ENCODE measurements at places on chromosomes 4 and X.

- no peak for DNase-seq
Observed at GRCh38 chr4:162241857-162242256, 78.1 kb upstream of the FSTL5 start.

DNA sequence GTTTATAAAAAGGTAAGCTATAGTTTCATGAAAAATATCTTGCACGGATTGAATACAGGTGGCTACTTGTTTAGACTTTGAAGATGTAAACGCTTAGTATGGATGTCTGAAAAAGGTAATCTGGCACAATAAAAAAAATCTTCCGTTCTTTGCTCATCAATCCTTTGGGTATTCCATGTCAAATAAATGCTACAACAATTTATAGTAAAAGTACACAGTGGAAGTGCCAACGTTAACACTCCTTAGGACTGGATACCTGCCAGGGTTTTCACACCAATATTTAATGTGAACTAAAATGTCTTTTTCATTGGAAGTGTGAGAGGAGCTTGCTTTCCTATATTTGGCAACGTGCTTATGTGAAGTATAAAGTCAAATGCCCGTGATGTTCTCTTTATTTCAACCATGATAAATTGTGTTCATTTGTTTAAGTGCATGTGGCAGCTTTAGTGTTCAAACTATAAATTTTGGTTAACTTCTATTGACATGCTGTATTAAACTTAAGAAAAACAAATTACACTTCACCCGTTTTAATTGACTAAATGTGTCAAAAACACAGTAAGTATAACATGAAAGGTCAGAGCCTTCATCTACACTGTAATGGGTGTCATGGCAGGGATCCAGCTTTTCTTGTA is 121.7 kb upstream of the HAND2 start:
- DNase-seq, result no peak

GRCh38 chr4:123209436-123209835 is 187.2 kb upstream of the SPRY1 start:
- DNase-seq, result no peak

- DNase-seq, result no peak
Observed at GRCh38 chr4:29310252-29310651, 1409.9 kb upstream of the PCDH7 start.

DNA sequence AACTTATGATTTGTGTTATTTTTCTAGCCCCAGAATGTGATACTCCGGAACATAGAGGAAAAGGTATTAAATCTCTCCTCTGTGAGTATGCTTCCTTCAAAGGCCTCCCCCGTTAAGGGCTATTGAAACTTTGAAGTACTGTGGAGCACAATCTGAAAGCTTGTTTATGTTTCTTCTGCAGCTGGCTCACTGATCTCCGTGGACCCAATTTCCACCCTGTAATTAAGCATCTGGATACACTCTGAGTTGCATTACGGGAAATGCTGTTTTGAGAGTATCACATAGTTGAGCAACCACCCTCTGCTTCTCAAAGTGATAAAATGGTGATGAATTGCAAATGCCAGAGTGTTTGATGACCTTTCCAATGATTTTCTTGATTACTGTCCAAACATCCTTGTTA is 296.8 kb upstream of the PABPC5 start:
- DNase-seq, result no peak

DNA sequence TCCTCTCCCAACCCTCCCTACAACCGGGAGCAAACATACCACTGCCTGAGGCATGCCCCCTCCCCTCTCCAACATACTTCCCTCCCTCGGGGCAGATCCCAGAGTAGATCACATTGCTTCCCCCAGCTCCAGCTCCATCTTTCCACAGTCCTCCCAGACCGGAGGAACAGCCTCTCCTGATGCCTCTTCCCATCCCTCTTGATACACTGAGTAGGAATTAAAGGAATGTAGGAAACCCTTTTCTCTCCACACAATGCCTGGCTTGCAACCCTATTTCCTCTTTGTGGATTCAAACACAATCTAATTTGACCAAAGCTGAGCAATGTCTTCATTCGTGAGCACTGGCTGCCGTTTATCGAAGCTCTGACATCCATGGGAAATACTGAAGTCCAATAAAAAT is 339.8 kb downstream of the BCOR start:
- DNase-seq, result peak; percentile 67

- DNase-seq, result no peak
Observed at GRCh38 chr4:74376888-74377483, 12.0 kb downstream of the EREG start.

GRCh38 chr4:176981551-176981950 is 188.8 kb upstream of the VEGFC start:
- DNase-seq, result no peak

DNA sequence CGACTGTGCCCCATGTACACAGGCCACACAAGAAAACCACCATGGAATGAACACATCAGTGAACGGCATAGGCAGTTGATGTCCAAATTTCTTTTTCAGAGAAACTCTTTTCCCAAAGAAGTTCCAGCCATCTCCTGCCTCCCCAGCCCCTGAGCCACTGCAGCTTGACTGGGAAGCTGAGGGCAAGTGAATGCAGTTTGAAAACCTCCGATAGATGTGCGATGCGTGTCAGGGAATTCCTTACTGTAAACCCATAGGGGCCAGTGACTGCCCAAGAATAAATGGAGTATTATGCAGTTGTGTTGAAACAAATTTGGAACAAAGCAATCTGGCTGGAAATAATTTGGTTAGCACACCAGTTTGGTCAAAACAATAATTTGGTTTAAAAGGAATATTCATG is 72.1 kb downstream of the ENPP6 start:
- DNase-seq, result no peak

GRCh38 chr4:176622251-176622948 is 170.3 kb downstream of the VEGFC start:
- no peak for DNase-seq

DNA sequence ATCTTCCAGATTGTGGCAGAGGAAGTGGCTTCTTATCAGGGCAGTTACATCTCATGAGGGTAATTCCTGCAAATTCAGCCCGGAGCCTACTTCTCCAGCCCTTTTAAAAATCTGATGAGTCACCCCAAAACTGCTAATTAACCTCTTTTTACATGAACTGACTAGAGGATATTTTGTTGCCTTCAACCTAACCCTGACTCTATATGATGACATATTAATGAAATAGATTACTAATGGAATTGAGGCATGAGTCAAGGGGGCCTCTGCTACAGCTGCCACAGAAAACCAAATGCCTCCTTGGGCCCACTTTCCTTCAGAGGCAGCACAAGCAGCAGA is 72.5 kb downstream of the QRFPR start:
- DNase-seq, result no peak

DNA sequence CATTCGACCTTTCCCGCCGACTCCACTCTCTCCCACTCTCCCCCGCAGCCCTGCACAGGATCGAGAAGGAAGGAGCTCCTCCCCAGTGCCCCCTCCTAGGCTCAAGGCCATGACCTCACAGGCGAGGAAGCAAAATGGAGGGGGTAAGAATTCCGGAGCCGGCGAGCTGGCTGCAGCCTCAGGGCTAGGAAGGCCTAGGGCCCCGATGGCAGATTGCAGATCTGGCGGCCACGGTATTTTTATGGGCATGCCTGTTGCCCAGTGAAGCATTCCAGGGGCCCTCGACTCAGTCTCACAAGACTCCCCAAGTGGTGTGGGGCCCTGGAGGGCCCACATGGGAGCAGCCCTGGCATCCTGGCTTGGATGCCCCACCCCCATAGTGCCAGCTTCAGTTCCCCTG is 942 bp upstream of the L1CAM start:
- DNase-seq, result peak; percentile 89

- DNase-seq, result no peak
Observed at GRCh38 chr4:110352670-110353442, 123.1 kb upstream of the ENPEP start.

GRCh38 chrX:107675823-107676555 is 47.7 kb downstream of the PRPS1 start:
- DNase-seq, result no peak

- DNase-seq, result peak; percentile 11
Observed at GRCh38 chr4:73103799-73104503, 34.4 kb upstream of the COX18 start.

- no peak for DNase-seq
Observed at GRCh38 chr4:125322366-125322730, 7.6 kb downstream of the FAT4 start.

DNA sequence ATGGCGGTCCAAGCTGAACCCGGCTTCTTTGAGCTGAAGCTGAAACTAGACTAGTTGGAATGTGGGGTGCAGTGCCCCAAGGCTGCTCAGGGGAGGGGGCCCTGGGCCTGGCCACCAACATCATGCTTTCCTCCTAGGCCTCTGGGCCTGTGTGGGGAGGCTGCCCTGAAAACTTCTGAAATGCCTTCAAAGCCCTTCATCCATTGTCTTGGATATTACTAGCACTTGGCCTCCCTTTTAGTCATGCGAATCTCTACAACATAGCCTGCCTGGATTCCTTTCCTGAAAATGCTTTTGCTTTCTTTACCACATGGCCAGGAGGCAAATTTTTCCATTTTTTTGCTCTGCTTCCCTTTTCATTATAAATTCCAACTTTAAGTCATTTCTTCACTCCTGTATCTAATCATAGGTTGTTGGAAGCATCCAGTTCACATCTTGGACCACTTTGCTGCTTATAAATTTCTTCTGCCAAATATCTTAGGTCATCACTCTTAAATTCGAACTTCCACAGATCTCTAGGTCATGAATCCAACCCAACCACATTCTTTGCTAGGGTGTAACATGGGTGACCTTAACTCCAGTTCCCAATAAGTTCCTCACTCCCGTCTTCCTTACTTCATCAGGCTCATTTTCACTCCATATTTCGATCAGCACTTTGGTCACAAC is 103.4 kb downstream of the DDIT4L start:
- DNase-seq, result peak; percentile 20

GRCh38 chr4:107183155-107183774 is 147.2 kb upstream of the DKK2 start:
- DNase-seq, result peak; percentile 39

DNA sequence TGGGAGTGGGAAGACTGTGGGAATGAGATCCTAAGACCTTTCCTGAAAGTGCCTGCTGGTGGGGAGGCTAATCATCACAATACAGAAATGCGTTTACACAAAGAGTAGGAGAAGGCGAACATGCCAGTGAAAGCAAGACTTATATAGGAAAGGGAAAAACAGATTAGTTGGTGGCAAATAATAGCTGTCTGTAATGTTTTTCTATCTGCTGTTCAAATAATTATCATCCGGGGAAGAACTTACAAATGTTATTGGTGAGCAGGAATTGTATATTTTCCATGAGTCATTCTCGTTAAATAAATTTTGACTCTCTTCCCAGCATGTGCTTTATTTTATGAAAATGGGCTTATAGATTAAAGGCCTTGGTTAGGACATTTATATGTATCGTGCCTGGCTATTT is 196.5 kb downstream of the ARHGAP10 start:
- DNase-seq, result no peak

GRCh38 chr4:851701-852430 is 25.9 kb upstream of the CPLX1 start:
- DNase-seq, result no peak

- DNase-seq, result peak; percentile 95
Observed at GRCh38 chrX:115560978-115561604, at the start of gene PLS3. PLS3 (plus strand) TSS chrX:115561174; CDS start chrX:115610251, 49,077 bp downstream.

- DNase-seq, result no peak
Observed at GRCh38 chr4:121148000-121148399, 16.1 kb downstream of the TNIP3 start.

DNA sequence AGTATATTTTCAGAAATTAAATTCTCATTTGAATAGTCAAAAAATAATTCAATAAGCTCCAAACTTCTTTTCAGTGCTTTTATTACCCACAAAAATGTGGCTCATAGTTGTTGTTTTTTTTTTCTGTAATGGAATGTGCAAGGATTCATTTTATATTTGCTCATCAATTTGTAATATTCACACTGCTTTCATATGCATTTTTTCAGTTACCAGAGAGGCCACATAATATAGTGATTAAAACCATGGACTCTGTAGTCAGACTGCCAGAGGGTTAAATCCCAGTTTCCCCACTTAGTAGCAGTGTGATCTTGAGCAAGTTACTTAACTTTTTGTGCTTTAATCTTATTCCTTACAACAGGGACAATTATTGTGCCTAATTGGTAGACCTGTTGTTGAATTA is 64.5 kb downstream of the FAM9B start:
- DNase-seq, result no peak

DNA sequence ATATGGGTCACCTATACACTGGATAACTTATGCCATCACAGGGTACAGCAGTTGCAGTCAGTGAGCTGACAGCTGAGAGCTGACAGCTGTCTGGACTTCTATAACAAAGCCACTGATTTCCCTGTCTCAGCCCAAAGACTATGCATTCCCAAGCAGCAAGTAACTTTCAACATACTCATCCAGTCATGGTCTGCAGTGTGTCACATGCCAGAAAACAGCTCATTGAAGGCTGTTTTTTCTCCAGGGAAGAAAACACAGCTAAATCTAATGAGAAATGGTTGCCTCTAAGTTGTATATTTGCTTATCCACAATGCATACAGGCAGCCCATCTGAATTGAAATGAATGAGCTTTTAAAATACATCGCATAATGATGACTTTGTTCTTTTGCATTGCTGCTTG is 6.3 kb downstream of the KIAA1210 start:
- peak; percentile 27 for DNase-seq

DNA sequence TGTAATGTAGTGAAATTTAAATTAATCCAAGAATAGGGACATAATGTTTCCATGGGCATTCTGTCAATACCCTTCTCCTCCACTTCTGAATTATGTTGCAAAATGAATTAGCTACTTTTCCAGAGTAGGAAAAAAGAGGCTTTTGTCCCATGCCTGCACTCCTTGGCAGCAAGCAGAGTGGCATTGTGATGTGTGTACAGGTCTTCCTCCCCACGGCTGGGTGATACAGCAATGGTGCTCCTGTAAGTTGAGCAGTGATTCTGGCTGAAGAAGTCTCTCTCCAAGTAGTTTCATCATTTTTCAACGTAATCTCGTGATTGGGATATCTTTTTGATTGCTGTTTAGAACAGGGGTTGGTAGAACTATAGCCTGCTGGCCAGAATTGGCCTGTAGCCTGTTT is 59.9 kb downstream of the KIT start:
- DNase-seq, result no peak

All from ELF-1 (cell line).